ENCODE measurements at places on chromosomes 5 and 9.
A peak's percentile ranks its signal among the peaks of the same experiment; 100 is the strongest.

- DNase-seq, result no peak
Observed at GRCh38 chr5:99315413-99316183, 386.8 kb upstream of the CHD1 start.

- DNase-seq, result no peak
Observed at GRCh38 chr5:74916831-74917710, 50.9 kb upstream of the FAM169A start.

- DNase-seq, result no peak
Observed at GRCh38 chr5:158943057-158943456, 156.7 kb downstream of the EBF1 start.

DNA sequence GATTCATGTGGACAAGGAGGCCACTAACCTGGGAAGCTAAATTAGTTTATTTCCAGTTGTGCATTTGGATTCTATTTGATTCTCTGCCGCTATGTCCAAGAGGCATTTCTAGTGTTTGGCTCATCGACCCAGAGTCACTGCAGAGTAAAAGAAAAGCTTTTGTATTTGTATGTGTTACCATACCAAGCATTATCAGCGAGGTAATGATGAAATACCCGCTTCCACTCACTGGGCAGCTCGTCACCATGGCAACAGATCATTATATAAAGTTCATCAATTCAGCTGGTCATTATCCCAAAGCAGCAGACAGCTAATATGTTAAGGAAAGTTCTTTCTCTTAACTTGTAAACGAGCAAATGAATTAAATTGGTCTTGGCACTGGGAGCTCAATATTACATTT, 380.3 kb downstream of the SEMA5A start:
- DNase-seq, result no peak

GRCh38 chr5:143398451-143399237, 4.8 kb downstream of the NR3C1 start:
- peak; percentile 25 for DNase-seq

DNA sequence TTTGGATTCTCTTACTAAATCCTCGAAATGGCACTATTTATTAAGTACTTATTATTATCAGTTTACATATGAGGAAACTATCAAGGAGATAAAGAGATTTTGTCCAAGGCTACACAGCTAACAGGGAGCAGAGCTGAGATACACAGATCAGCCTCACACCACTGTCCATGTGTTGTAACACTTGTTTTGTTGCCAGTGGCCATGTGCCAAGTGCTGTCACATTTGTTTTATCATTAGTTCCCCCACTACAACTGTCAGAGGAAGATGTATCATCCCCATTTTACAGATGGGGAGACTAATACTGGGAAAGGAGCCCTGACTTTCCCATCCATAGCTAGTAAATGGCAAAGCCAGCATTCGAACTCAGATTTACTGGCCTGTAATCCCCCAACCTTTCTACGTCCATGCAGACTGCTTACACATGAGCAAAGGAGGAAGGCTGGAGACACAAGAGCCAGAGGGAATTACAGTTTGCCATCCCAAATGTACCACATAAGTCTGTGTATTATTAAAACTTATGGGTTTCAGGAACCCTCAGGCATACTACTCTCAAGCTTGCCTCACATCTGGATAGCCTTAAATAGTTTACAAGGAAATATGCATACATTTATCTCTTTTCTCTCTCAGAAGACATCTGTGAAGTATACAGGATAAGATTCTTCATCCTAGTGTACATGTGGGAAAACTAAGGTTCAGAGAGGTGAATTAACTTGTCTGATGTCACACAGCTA, 25.1 kb downstream of the PAPPA start:
- DNase-seq, result no peak

DNA sequence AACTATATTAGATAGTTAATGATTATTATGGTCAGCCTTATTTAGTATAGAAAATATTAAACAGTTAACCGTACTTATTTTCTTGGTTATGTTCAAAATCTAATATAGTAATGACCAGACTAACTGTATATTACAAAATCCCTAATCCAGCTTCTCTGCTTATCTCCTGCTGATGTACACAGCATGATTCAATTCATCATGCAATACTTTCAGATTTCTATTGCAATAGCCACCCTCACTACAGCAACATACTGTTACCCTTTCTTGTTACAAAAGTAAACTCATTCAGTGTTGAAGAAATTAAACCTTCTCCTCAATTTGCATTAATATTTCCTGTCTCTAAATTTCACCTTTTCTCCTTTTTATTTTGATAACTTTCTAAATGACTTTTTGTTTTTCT, 1375.0 kb upstream of the NUDT12 start:
- DNase-seq, result no peak

DNA sequence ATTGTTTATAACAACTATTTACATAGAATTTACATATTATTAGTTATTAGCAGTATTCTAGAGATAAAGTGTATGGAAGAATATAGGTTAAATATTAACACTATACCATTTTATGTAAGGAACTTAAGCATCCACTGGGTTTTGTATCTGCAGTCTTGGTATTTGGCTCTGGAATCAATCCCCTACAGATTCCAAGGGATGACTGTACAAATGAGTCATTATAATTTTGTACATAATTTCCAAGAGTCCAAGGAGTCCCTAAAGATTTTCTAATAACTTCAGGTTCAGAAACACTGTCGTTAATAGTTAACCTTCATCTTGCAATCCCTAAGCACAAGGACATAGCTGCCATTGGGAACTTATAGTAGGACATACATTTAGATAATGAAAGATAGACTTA, 254.8 kb upstream of the PDE4D start:
- no peak for DNase-seq

GRCh38 chr5:24351285-24351684, 293.5 kb downstream of the CDH10 start:
- DNase-seq, result no peak
